ENCODE measurements at places on chromosomes 4 and X. TPM values are rescaled to one million over a fixed set of nuclear protein-coding genes. Genes with fewer than 3 reads are reported as not detected.

ASB12 gene
- not detected for total RNA-seq

AMBN gene
- not detected for total RNA-seq

PTCHD1 gene
- total RNA-seq = 9.1 TPM

TMPRSS11B gene
- total RNA-seq = not detected

NAP1L3 gene
- 168 TPM for total RNA-seq

FAM9C gene
- not detected for total RNA-seq

FAT4 gene
- 5.7 TPM for total RNA-seq

QRFPR gene
- total RNA-seq = 1.6 TPM

DNA sequence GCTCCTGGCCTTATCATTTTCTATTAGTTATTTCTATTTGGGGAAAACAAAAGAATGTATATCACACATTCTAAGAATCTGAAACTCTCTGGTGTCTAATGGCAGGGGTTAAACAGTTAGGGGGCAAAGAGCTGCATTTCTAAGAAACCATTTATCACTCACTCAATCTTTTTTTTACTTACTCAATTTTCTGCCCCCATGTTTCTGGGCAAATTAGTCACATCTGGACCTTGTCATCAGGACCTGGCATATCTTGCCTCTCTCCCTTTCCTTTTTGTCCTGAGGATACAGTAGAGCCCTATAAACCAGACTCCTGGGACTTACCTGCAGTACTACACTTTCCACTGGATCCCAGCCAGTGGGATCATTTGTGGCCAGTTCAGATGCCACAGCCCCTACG lies 89.1 kb downstream of the ANXA3 start:
- DNase-seq = no peak

- no peak for DNase-seq
These were observed 48.7 kb downstream of the CPZ start for GRCh38 chr4:8641256-8641655.

DNA sequence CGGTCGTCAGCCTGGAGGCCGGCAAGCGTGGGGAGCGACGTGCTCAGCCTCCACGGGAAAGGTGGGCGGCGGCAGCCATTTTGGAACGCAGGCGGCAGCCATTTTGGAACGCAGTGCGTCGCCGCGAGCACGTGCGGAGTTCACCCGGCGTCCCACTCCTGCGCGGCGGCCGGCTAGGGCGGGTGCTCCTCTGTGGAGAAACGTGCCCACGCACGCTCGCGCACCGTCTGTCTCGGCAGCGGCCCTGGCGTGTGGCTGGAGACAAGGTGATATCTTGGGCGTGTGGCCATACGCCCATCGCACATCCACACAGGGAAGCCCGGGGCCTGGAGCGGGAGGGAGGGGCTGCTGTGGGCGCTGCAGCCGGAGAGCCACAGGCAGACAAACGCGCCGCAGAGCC lies 21.1 kb downstream of the CPLX1 start:
- no peak for DNase-seq

DNA sequence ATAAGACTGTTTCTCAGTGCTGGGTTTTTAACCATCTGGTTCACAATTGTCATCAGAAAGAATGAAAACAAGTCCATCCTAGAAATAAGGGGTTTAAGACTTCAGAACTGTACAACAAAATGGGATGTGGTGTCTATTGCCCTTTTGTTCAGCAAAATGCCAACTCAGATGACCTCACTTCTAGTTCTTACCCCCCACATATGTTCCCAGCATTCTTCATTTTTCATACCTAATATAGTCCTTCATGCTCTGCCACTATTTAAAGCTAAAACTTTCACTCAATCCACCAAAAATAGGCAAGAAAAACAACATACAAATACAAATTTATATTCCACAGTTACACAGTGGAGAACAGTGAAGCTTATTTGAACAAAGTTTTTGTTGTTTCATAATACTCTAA lies 111.4 kb downstream of the SORBS2 start:
- DNase-seq = no peak

GRCh38 chr4:94507708-94508107 lies 56.0 kb downstream of the PDLIM5 start:
- no peak for DNase-seq

GRCh38 chrX:5672099-5672498 lies 556.6 kb downstream of the NLGN4X start:
- no peak for DNase-seq

DNA sequence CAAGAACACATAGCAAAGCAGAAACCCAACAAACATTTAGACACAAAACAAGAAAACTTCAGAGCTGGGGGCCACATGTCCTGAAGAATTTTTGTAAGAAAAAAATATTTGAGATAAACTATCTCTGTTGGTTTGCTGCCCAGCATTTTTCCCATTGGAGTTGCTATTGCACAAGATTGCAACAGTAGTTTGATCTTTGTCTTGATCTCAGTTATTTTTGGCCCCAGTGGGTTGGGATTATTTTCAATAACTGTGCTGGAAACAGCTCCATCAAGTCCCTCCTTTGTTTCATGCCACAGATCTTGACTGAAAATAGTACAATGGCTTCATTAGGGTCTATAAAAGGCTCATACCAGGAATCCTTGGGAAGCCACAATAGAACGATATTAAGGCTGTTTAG lies 103.8 kb upstream of the RAI2 start:
- DNase-seq = no peak

GRCh38 chr4:56123051-56123450 lies 174.3 kb downstream of the CEP135 start:
- no peak for DNase-seq

DNA sequence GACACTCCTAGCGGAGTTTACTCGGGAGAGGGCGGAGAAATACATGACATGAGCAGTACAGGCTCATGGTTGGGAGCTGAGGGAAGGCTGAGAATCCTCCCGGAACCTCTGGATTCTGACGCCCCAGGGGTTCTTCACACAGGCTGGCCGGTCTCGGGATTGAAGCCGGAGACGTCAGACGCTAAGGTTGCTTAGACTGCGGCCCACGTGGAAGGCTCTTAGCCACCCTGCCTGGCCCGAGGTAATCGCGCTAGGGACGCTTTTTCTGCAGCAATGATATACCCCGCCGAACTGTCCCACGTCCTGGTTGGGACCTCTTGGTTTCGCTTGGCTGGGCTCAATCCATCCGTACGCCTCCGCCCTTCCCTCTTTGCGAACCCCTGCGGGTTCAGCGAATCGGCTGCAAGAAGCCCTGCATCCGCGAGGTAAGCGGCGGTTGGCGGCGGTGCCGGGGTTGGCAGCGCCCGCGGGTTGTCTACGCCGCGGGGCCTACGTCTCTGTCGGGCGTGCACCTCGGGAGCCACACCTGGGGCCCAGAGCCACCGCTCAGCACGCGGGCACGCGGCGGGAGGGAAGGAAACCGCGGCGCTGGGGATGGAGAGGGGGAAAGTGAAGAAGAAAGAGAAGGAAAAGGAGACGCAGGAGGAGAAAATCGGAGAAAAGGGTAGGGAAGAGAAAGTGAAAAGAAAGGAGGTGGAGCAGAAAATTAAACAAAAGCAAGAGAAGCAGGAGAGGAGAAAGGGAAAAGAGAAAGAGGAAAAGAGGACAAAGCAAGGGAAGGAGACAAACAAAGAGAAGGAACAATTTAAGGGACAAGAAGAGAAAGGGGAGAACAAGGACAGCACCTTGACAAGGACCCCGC lies at the start of gene ARL9:
Gene ARL9 (plus strand): TSS at position 523 of the 862 bp plus-strand sequence. CDS start 72 bp downstream, at position 595.
- no peak for DNase-seq

DNA sequence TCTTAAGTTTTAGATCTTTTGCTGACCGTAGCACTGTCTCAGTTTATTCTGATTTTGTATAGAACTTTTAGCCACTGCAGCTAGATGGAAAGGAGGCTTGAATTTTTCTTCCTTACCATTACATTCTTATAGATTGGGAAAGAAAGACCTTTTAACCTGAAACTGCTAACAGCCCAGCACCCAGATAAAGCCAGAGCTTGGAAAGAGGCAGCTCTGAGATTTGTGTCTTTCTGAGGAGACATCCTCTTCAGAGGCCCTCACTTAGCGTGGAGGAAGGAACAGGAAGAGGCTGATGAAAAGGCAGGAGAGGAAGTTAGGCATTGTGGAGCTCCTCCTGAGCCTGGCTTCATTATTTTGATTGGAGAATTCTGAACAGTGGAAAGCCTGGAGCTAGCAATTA lies 35.1 kb downstream of the ATG4A start:
- no peak for DNase-seq

- DNase-seq = no peak
These were observed 122.3 kb upstream of the TACR3 start for GRCh38 chr4:103842076-103842475.

GRCh38 chrX:56313308-56313707 lies 81.2 kb downstream of the KLF8 start:
- no peak for DNase-seq

DNA sequence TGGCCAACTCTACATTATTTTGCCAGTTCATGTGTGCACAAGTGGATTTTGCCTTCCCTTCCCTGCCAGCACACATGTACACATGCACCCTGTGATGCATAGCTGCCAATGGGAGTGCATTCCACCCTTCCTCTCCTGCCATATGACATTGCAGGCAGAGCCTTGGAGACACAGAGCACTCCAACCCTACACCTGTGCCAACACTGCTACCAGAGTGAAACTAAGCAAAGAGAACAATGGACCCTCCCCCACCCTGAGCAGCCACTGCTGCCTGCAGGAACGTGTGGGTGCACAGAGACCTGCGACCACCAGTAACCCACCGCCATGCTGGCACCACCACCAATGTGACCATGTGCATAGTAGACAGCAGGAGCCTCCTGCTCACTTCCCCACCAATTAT lies 78.4 kb downstream of the ITM2A start:
- no peak for DNase-seq

- DNase-seq = no peak
These were observed 55.7 kb downstream of the LINC00632 start for GRCh38 chrX:140765043-140765784.

All from dorsolateral prefrontal cortex (tissue), 122 donors.